ENCODE measurements at places on chromosomes 2 and 18.

DNA sequence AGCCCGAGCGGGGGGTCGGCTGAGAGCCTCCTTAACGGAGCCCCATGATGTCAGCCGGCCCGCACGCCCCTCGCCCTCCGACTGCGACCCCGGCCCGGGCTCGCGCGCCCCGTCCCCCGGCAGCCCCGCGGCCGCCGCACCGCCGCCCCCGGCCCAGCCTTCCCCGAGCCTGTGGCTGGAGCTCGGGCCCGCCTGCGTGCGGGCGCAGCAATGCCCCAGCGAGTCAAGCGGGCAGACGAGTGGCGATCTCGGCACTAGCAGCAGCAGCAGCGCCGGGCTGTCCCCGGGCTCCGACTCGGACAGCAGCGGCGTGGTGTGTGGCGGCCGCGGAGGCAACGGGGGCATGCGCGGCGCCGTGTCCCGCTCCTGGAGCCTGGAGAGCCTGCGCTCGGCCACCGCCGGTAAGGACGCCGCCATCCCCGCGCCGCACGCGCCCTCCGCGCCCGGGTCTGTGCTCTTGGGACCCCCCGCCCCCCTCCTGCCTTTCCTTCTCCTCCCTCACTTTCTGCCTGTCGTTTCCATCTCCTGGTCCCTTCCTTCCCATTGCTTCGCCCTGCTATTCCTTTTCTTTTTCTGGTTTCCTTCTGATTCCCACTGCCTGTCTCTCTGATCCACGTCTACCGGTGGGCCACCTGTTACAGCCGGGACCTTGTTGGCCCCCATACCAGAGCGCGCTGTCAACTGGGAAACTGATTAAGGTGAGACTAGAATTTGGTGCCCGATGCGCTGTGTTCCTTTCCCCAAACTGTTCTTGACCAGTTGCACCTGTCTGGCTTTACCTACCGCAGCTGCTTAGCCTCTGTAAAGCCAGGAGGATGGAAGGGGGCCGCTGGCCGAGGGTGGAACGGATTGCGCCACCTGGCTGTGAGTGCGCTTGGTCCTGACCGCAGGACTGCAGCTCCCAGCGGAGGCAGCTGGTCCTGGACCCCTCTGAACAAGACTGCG, 127.4 kb downstream of the ARHGEF4 start:
- peak; percentile 52 for DNase-seq

GRCh38 chr2:17646838-17647701, 106.5 kb downstream of the SMC6 start:
- no peak for DNase-seq

DNA sequence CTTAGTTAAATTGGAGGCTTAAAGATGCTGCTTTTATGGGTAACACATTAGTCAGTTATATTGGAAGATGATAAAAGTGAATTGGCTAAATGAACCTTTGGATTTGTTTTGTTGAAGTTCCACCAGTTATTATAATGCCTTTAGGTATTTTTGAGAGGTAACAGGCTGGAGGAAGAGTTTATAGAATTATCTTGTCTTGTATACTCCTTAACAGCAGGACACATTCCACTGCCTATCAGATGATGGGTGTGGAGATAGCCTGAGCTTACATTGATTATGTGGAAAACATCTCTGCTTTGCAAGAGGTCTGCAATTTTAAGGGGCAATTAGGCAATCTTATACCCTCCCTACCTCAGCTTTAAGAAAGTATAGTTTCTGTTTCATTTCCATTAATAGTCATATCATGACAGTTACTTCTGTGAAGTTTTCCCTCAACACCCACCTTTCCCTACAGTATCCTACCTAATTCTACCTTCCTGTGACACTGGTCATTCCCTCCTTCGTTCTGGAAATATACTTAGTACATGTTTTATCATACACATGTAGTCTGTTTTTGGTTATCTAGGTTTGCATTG, 403.7 kb upstream of the SPRED2 start:
- DNase-seq: no peak

- DNase-seq: no peak
These were observed 80.3 kb downstream of the TPO start for GRCh38 chr2:1493431-1494126.

DNA sequence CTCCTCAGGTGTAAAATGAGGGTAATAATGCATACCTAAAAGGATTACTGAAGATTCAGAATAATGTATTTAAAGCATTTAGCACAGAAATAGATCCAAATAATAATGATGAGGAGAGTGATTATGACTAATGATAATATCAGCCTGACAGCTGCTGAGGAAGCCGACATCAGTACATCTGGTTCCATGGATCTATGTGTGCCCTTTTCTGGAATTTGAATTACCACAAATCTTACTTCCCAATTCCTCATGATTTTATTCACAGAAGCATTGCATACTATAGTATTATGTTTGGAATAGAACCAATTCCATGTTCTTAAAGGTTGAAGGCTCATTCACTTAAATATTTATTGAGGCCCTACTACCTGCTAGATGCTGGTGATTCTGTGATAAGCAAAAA, 248.9 kb upstream of the THUMPD2 start:
- no peak for DNase-seq

DNA sequence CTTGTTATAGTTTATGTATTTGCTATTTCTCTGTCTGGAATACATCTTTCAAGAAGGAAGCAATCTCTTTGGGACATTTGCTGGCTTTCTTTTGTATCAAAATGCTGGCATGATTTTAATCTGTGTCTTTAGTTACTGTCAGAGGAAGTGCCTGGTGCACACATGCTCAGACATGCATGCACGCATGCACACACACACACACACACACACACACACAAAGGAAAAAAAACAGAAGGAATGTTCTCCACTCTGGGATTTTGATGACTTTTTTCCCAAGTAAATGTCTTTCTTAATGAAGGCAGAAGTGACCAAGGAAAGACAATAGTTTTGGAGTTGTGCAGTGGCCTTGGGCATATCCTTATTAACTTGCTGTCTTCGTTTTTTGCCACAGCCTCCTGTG, 6.7 kb downstream of the GNAL start:
- no peak for DNase-seq

DNA sequence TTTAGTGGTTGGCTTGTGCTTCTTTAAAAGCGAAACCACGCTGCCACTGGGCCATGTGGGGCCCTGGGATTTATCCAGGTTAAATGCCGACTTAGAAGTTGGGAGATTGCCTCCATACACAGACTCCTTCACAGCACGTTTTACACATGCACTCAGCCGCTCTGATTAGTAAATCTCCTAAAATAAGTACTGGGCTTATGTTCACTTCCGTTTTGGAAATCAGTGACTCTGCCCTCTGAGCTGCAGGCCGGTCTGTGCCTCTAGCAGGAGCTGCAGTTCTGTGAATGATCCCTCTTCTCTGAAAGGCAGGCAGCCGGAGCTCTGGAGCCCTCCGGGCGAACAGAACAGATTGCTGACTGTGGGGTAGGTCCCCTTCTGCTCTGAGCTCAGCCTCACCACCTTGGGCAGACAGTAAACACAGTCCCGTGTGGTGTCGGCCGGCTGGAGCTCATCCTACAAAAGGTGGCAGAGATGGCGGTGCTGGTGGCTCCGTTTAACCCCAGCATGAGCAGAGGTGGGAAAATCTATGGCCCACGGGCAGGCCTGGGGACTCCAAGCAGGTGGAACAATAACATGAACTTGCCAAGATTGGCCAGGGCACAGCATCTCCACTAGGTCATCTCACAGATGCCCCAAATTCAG, 9.8 kb upstream of the RAB17 start:
- no peak for DNase-seq

- no peak for DNase-seq
These were observed 363.7 kb upstream of the FSIP2 start for GRCh38 chr2:185374878-185375277.

DNA sequence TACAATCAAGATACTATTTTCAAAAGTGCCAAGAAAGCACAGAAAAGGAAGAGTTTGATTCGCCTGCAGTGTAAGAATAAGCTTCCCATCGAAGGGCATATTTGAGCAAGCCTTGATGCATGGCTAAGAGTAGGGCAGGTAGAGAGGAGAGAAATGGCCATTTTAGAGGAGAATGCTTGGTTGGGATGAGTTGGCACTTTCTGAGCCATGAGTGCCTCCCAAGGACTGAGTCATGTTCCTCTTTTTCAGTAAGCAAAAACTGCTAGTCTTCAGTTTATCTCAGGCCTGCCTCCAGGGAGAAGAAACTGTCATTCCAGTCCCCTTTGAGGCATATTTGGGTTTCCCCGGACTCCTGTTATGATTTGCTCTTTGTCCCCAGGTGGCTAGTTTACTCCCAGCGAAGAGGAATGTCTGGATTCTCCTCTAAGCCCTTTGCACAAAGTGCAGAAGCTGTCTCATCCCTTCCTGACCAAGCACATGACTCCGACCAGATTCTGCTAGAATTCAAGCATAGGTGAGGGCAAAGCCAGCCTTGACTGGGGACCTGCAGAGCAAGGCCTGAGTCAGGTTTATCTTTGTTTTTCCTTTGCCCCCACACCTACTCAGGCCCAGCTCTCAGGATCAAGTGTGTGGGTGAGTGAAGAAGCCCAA, 115.2 kb downstream of the TTC32 start:
- DNase-seq: no peak

DNA sequence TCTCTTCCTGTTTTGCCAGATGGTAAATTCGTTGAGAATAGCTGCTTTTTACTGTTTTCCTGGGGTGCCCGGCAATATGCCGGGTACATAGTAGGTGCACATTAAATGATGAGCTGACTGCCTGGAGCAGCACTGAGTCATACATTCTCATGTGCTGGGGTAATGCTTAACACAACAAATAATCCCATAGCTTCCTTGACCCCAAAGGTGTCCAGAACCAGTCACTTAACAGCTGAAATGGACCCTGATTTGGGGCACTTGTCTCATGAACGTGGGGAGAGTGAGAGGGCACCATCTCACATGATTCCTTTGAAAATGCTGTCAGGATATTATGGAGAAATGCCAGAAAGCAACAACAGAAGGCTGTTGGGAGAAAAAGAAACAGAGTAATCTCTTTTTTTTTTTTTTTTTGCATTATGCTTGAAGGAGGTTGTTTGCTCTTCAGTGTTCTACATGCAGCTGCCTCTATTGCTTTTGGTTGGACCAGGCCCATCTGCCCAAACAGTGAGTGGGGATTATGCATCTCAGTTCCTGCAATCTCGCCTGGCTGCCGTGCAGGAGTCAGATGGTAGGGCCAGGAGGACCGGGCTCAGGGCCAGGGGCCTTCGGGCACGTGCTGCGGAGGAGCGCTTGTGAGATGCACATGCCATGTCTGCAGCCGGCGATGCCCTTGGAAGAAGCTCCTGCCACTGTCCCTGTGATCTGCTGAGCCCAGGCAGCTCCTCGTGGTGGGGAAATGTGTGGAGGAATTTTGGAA, 162.1 kb downstream of the SH3RF3 start:
- DNase-seq: no peak

DNA sequence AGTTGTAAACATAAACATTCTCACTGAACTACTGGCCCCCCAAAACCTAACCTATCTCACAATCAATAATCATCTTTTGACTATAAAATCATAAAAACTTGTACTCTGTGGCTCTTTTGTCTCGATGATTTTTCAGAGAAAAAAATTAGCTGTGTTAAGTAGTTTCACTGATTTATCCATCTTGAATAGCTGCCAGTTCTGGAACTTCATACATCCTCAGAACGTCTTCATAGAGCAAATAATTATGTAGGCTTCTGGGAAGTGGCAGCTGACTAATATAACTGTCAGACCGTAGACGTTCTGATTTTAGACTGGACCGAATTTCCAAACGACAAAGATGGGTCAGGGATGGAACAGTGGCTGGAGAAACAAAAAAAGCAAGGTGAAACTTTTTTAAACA, 97.3 kb upstream of the CHAC2 start:
- no peak for DNase-seq
